ENCODE measurements at places on chromosomes 6 and 20. TPM values are rescaled to one million over a fixed set of nuclear protein-coding genes. Genes with fewer than 3 reads are reported as not detected.

DNA sequence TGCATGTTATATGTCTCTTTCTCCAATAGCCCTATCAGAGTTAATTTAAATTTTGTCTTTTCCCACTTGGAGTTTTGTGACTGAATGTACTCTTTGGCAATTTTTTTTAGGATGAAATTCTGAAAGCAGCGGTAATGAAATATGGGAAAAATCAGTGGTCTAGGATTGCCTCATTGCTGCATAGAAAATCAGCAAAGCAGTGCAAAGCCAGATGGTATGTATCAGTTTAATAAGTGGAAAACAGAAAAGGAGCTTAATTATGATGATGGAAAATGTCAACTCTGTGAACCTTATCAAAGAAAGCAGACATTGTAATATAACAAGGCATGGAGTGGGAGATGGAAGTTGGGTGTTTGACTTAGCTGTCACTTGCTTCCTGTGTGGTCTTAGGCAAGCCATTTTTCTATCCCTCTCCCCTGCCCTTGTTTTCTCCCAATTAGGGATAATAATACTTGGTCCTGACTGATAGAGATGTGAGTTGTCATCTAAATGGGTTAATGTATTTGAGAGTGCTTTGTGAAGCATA is 2.7 kb downstream of the CDC5L start:
- DNase-seq = peak; percentile 22

GRCh38 chr6:15500901-15501825 is 161.7 kb downstream of the DTNBP1 start:
- DNase-seq = no peak

GRCh38 chr20:54524849-54525248 is 49.5 kb downstream of the DOK5 start:
- DNase-seq = no peak

Gene BEND3
- 11.1 TPM for polyA plus RNA-seq

Gene RIPOR3
- 8.0 TPM for polyA plus RNA-seq

GRCh38 chr20:1467355-1468116 is 887 bp upstream of the NSFL1C start:
- DNase-seq = peak; percentile 22

Gene NKX2-2
- not detected for polyA plus RNA-seq

Data from renal pelvis (tissue), 12 donors.